Stimulated activated CD4-positive, alpha-beta T cell treated with anti-CD3 and anti-CD28 coated beads, TNF-alpha, amount 100 ng/mL, for 1 hour (primary cell): ENCODE measurements at places on chromosomes 7 and 10.

GRCh38 chr10:15737656-15738055 lies 17.9 kb upstream of the ITGA8 start:
- DNase-seq: no peak

GRCh38 chr10:96263176-96263575 lies 8.2 kb downstream of the BLNK start:
- DNase-seq: no peak

DNA sequence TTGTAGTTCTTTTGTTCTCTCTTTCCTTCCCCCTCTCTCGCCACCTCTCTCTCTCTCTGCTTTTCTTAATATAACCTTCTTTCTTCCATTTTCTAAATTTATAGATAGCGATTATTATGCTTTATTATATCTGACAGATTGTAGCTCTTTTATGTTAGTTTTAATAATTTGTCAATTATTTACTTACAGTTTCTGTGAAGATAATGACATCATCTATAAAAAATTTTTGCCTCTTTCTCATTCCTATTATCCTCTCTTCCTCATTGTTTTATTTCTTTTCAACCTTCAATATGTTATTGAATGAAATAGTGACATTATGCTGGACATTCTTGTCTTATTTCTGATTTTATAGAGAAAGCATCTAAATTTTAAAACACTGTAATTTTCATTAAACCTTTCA lies 469.6 kb upstream of the NRG3 start:
- no peak for DNase-seq

DNA sequence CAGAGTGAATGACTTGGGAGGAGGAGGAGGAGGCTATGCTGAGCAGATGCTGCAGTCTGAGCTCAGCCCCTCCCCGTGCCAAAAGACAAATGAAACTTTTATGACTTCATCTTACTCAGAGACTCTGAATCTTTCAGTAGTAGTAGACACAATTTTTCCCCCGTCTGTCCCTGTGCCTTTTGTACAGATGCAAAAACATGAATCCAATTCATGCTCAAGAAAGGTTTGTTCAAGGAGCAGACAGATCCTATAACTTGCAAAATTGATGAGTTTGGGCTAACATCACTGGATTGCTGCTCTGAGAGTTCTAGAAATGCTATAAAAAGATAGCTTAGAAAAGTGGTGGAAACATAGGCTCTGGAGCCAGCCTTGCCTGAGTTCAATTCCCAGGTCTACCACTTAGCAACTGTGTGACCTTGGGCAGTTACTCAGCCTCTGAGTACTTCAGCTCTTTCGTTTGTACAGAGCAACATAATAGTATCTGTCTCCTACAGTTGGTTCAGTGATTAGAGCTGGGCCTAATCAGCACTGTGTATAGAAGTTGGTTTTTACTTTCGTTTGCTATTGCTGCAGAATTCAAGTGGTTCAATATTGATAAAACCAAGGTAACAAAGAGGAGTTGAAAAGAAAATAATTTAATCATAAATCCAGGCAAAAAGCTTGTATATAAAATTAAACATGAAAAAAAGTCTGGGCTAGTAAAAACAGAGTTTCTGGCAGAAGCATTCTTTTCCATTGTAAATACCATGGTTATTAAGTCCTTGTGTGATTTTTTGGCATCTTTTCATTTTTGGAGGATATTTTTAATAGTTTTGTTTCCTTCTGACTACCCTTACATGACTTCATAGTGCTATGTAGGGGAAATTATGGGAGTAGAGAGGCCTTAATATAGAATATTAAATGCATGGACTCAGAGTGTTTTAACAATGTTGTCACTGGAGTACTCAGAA lies 174.2 kb upstream of the ZNF32 start:
- no peak for DNase-seq

GRCh38 chr10:87684001-87684638 lies 24.4 kb downstream of the PAPSS2 start:
- no peak for DNase-seq

GRCh38 chr7:114531326-114531725 lies 116.7 kb downstream of the FOXP2 start:
- DNase-seq: no peak

- DNase-seq: no peak
Observed at GRCh38 chr7:114755856-114756255, 166.0 kb upstream of the MDFIC start.
